G401 (cell line): ENCODE measurements at places on chromosomes 12 and 14. TPM values are rescaled to one million over a fixed set of nuclear protein-coding genes. Genes with fewer than 3 reads are reported as not detected.

Gene CCDC175
- not detected in 2 replicates for total RNA-seq

Gene GPRC5D
- total RNA-seq, result not detected in 2 replicates

Gene PHETA1
- total RNA-seq, result 10.3 and 16.9 TPM in 2 replicates

DNA sequence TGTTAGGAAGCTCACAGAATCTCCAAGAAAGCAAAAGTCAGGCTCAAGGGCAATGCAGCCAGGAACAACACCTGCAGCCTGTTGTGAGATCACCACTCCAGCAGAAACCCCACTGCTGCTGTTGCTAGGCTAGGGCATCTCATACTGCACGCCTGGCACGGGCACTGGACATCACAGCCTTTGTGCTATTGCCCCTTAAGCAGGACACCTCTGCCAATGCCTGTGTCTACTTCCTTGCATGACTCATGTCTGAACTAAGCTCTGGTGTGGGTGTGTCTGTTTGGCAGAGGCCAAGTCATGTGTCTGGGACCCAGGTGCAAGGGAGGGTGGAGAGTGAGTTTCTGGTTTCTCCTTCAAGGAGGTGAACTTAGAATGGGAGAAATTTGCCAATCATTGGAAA lies 10.0 kb upstream of the DDX47 start:
- no peak for DNase-seq

- no peak for DNase-seq
Observed at GRCh38 chr12:58211211-58211610, 269.8 kb downstream of the ATP23 start.
